Germinal center (tissue), 1 donor: ENCODE measurements at places on chromosomes 4 and X.

DNA sequence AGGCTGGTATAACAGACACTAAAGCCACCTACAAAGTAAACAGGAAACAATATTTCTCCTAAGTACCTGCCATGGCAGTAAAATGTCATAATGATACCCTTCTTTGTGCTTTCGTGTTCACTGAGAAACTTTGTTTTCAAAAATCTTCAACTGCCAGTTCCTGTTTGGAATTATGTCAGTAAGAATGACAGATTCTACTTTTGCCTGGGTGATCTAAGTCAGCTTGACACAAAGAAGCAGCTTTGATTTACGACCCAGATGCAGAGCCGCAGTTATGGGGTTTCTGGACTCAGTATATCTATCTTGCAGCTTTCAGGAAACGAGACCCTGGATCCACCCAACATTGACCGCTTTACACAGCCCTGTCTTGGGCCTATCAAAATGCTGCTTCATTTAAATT lies 71.2 kb downstream of the SNX25 start:
- DNase-seq: no peak

DNA sequence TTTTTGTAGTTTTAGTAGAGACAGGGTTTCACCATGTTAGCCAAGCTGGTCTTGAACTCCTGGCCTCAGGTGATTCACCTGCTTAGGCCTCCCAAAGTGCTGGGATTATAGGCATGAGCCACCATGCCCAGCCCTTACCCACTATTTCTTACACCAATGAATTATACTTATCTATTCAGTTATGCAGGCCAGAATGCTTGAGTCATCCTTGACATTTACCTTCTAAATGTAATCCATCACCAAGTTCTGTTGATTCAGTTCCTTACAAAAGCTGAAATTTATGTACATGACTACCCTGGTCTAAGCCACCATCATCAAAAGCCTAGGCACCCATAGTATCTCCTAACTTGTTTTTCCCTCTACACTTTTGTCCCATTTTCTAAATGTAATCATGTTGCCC lies 585.7 kb downstream of the IL15 start:
- no peak for DNase-seq

- DNase-seq: no peak
These were observed 1030.3 kb upstream of the LCORL start for GRCh38 chr4:19051831-19052230.

GRCh38 chrX:103248553-103248952 lies 6.4 kb downstream of the TCEAL8 start:
- peak; percentile 19 for DNase-seq

DNA sequence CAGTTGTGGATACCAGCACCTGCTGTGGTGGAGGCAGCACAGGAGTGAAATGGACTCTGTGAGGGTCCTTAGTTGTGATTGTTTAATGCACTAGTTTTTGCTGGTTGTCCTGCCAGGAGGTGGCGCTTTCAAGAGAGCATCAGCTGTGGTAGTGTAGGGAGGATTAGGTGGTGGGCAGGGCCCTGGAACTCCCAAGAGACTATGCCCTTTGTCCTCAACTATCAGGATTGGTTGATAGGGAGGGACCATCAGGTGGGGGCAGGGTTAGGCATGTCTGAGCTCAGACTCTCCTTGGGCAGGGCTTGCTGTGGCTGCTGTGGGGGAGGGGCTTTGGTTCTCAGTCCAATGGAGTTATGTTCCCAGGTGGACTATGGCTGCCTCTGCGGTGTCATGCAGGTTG lies 121.9 kb downstream of the RRAGB start:
- no peak for DNase-seq

DNA sequence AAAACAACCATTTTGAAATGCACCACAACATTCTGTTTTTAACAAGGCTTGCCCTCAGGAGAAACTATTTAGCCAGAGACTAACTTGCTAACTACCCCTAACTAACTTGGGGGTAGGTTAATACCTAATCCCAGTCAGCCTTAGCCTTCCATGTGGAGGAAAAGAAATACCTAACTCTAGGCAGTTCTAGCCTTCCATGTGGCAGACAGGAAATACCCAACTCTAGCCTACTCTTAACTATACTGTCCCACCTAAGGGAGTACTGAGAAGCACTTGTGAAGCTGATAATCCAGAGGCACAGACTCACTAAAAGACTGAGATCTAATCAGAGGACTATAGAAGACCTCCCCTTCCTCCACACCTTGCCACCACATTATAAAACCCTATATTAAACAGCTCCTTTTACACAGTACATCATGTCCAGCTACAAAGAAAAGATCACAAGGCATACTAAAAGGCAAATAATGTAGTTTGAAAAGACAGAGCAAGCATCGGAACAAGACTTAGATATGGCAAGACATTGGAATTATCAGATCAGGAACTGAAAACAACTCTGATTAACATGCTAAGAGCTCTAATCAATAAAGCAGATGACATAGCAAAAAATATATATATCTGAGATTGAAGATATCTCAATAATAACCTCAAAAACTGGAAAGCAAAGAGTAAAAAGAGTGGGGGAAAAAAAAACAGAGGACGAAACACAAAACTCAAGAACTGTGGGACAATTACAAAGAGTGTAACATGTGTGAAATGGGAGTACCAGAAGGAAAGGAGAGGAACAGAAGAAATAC lies 52.2 kb downstream of the FRYL start:
- DNase-seq: no peak

DNA sequence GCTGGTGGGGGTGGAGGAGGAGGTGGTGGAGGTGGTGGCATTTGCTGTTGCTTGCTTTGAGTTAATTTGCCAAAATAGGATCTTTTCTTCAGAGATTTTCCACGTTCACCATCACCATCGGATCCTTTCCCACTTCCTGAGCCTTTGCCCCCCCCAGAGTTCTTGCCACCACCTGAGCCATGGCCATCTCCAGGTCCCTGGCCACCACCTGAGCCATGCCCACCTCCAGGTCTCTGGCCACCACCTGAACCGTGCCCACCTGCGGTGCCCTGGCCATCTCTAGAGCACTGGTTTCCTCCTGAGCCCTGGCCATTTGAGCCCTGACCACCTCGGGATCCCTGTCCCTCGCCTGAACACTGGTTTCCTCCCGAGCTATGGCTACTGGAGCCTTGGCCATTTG lies 1.9 kb downstream of the IRS4 start:
- DNase-seq: no peak

DNA sequence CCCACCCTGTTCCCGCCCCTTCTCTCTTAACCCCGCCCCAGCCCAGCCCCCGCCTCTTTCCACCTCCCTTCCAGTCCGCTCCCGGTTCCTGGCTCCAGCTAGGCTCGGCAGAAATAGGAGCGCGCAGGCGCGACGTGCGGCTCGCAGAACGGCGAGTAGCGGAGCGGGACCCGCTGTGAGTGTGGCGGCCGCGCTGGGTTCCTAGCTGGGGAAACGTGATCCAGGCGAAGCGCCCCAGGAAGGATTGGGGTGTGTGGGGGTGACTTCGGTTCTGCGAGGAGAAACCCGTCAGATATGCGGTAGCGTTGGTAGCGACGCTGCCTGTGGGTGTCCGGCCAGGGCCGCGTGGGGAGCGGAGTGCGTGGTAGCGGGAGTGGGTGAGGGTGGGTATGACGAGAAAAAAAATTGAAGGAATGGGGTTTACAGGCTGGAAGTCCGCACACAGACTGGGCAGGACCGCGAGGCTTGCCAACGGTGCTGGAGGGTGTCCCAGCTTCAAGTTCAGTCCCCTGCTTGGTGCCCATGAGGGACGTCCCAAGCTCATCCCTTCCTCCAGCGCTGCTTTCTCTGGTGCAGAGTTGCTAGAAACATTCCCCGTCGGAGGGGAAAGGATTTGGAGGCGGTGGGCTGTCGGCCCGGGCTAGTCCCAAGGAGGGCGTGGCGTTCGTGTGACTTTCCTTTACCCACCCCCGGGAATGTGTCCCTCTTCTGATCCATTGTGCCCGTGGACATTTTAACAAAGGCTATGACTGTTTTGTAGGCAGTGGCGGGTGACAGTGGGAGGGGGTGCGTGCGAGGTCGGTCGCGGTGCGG lies at the start of gene PRRG1:
PRRG1 (plus strand) TSS at position 144 of the 813 bp plus-strand sequence. CDS start 56,886 bp downstream, outside the sequence.
- no peak for DNase-seq

DNA sequence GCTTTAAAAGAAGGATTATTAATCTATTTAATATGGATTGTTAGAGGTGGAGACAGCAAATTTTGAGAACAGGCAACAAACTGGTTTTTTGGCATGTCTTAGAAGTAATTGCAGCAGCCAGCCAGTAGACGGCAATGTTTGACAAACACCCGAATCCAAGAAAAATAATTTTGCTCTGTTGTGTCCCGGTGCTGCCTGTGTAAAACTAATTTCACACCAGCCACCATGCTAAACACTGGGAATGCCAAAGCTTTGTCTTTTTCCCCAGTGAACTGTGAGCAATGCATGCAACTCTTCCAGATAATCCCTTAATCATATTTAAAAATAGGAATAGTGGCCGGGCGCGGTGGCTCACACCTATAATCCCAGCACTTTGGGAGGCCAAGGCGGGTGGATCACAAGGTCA lies 25.9 kb downstream of the SMIM31 start:
- DNase-seq: peak; percentile 17

DNA sequence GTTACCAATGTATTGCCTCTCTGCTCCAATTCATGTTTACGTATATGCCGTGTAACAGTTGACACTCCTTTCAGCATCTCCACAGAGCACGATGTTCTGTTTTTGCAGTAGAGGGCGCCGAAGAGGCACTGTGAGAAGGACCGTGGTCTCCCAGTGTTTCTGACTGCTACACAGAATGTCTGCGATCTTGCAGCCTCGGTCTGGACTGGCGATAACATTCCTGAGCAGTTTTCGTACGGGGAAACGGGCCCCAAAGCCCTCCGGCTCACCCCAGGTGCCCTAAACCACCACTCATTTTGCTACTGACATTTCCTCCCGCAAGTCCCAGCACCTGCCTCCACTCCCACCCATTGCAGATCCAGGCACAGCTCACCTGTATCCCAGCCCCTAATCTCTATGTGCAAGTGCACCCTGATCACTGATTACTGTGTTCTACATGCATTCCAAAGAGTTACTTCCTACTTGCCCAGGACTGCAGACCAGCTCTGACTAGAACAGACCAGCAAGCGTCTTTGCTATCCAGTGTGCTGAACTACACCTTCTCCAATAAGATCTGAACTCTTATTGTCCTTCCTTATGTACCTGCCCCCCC lies 12.4 kb upstream of the NFXL1 start:
- peak; percentile 50 for DNase-seq

- DNase-seq: no peak
These were observed 181.7 kb upstream of the TBC1D9 start for GRCh38 chr4:140937866-140938265.

- DNase-seq: no peak
These were observed 34.7 kb downstream of the SH3RF1 start for GRCh38 chr4:169236078-169236477.

DNA sequence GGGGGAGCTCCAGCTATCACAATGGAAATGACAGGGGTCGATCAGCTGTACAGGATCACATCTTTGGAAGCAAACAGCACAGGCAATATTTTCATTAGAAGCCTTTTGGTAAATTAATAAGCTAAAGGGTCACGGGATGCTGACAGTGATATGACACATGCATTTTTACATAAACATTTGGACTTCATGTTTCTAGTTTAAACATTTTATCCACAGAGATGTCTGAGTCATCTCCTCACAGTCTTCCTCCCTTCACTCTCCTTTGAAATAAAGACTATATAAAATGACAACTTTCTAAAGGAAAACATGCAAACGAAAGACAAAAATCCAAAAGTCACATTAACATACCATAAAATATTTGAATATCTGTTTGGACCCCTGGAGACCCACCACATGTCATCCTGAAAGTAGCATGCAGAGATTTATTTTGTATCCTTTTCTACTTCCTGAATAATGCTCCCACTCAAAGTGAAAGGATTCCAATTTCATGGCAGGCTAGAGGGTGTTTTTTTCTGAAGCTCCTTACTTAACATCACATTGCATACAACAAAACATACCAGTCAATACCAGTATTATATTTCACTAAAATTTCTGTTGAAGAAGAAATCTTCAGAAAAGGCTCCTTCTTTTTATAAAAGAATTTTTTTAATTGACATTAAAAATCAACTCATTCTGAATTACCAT lies 200.1 kb upstream of the PPARGC1A start:
- DNase-seq: no peak

- no peak for DNase-seq
These were observed 10.1 kb upstream of the RNF4 start for GRCh38 chr4:2458546-2459491.

GRCh38 chr4:92012899-92013867 lies 290.6 kb upstream of the GRID2 start:
- no peak for DNase-seq

GRCh38 chr4:36841583-36842326 lies 402.8 kb upstream of the NWD2 start:
- peak; percentile 8 for DNase-seq

GRCh38 chr4:14143892-14144291 lies 516.4 kb upstream of the BOD1L1 start:
- no peak for DNase-seq

- DNase-seq: no peak
These were observed 1.3 kb downstream of the NCAPG start for GRCh38 chr4:17812125-17812524.

- DNase-seq: no peak
These were observed 467.0 kb downstream of the STIM2 start for GRCh38 chr4:27327421-27328181.

DNA sequence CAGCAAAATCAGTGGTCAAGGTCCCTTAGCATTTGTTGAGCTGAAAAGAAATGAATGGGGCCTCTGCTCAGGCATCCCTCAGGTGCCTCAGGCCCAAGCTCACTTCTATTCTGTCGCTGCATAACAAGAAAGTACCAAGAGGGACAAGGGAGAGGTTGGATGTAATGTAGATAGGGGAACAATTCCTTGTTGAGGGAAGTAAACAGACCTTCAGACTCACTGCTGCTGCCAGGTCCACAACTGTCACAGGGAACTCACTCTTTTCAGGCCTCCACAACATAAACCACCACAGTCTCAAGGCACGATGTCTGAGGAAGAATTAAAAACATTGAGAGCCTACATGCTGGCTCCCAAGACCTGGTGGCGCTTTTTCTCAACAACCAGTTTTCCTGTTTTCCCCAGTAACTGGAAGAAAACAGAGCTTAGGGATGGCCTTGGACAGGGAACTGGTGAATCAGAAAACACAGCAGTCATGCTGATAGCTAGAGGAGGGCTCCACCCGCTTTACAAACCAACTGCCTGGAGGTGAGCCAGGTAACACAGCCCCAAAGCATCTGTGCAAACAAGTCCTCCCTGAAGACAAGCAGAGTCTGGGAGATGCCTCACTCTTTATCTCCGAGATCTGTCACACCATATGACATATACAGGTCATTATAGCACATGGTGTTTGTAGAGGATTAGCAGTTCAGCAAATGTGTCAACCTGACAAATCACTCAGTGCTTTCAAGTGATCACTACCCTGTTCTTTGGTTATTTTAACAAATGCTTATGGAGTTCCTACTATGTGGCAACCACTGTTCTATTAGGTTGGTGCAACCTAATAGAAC lies 14.3 kb upstream of the AWAT1 start:
- DNase-seq: no peak

GRCh38 chrX:7941390-7942042 lies 14.3 kb upstream of the PNPLA4 start:
- DNase-seq: no peak
